Myocyte (in vitro differentiated cells): ENCODE measurements at places on chromosomes 1 and 21.

DNA sequence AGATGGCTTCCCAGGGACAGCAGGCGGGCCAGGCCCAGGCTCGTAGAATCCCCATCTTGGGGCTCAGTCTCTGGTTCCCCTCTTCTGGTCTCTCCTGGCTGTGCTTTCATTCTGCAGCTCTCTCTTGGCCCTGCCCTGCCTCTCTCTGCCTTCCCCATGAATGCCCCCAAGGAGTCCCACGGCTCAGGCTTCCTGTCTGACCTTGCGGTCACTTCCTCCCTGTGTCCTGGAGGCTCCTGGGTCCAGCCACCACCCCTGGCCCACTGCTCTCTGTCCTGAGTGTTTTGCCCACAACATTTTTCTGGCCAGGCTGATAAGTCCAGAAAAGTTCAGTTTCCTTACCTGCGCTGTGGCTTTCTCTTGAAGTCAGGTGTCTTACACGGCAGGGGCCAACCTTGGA, 29.1 kb downstream of the PIGP start:
- DNase-seq, result no peak

DNA sequence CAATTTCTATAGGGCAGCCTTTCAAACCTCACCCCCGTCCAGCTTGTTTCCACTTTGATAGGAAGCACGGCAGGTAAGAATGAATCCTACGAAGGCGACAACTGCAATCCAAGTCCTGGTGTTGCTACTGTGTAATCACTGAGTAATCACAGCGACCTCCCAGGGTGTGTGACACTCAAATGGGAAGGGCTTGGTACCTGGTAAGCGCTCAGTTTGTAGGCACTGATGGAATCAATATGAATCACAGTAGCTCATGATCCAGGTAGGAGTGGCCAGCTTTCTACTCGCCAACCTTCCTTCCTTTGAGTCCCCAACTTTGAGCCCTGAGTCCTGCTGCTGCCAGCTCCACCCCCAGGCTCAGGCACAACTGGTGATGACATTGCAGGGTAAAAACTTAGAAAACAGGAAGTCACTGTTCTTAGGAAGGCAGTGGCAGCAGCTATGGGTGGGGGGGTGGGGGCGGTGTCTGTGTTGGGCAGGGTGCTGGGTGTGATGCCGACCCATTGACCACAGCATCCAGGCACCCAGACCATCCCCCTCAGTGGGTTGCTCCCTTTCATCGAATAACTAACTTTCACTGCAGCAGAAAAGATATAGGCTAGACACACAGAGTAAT, 70.7 kb downstream of the CD247 start:
- no peak for DNase-seq

- no peak for DNase-seq
Measured at GRCh38 chr21:38244407-38244787, 12.4 kb upstream of the KCNJ15 start.

- DNase-seq, result peak; percentile 37
Measured at GRCh38 chr1:16048573-16049189, 5.1 kb downstream of the CLCNKB start.

DNA sequence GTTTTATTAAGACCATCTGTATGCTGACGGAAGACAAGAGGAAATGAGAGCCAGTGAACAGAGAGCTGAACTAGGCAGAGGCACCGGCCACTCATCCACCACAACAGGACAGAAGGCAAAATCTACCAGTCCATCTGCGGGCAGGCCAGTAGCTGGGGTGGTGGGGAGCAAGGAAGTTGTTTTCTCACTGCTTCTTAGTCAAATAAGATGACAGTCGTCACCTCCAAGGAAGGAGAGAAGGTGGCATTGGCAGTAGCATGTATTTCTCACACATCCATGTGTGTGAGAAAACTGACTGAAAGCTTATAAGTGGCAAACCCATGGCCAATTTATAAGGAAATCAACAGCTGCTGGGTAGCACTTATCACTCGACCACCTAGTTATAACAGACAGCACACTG, 8.2 kb downstream of the TTC13 start:
- no peak for DNase-seq

- DNase-seq, result peak; percentile 13
Measured at GRCh38 chr1:112840631-112841624, 115.1 kb downstream of the SLC16A1 start.
